Neural progenitor cell (in vitro differentiated cells): ENCODE measurements at places on chromosomes 6 and 20. TPM values are rescaled to one million over a fixed set of nuclear protein-coding genes. Genes with fewer than 3 reads are reported as not detected.
A peak's percentile ranks its signal among the peaks of the same experiment; 100 is the strongest.

DNA sequence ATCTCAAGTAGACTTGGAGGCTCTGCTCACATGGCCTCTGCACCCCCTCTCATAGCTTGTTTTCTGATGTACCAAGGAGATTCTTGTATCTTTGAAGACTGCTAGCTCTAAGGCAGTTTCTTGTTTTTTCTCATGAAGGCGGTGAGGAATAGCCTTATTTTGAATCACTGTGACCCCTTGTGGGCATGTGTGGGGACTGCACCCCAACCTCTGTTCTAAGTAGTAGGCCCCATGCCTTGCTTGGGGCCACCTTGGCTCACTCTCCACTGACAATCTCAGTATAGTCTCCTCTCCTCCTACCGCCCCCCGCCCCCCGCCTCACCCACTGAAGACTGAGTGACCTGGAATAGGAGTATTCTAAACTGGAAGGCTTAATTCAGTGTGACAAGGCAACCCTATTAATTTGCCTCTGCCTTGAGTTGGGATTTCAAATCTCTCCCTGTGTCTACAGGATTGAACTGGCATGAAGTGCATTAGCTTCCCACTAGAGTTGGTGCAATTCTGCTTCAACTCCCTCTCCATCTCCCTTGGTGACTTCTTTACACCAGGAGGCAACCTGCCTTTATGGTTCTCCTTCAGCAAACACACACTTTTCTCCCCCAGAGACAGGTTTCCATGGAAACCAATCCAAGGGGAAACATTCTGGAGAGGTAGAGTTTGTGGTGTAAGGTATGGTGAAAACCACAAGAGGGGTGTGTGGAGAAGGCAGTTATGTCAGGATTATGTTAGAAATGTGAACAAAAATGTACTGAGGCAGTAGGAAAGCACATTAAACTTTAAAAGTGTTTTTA is 75.4 kb upstream of the ECI2 start:
- peak; percentile 70 for DNase-seq

- no peak for DNase-seq
These were observed 7.9 kb downstream of the SNX14 start for GRCh38 chr6:85585741-85586140.

- DNase-seq = no peak
These were observed 116.7 kb downstream of the SOX4 start for GRCh38 chr6:21710216-21710615.

- no peak for DNase-seq
These were observed 56.4 kb upstream of the MTRF1L start for GRCh38 chr6:153058909-153059308.

- DNase-seq = peak; percentile 59
These were observed 138.7 kb upstream of the BACH2 start for GRCh38 chr6:90435207-90435899.

DNA sequence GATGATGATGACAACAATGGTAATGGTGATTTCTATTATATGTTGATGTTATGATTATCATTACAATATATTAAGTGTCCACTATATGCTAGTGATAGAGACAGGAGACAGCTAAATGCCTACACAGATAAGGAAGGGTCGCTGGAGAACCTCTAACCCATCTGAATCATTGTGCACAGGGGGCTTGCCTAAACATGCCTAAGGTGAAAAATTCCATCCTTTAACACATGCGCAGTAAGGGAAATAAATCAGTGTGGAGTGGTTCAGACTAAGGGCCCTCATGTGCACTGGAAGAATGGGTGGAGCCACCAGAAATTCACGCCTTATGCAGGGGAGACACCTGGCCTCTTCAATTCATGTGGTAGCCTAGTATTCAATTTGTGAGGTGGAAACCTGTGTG is 120.4 kb downstream of the TPBG start:
- no peak for DNase-seq

DNA sequence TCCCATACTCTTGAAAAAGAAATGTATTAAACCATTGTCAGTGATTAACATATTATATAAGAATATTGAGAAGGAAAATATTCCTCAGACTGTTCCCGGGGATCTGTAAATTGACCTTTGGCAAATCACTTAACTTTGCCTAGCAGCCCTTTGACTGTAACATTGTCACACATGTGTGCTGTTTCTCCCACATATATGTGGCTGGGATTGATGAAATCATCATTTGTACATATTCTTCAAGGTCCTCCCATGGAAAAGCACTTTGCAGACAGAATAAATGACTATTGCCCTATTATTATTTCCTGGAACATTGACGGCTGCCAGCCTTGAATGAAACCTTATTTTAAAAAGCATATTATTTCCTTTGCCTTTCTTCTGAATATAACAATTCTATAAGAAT is 36.4 kb upstream of the TRERF1 start:
- no peak for DNase-seq

DNA sequence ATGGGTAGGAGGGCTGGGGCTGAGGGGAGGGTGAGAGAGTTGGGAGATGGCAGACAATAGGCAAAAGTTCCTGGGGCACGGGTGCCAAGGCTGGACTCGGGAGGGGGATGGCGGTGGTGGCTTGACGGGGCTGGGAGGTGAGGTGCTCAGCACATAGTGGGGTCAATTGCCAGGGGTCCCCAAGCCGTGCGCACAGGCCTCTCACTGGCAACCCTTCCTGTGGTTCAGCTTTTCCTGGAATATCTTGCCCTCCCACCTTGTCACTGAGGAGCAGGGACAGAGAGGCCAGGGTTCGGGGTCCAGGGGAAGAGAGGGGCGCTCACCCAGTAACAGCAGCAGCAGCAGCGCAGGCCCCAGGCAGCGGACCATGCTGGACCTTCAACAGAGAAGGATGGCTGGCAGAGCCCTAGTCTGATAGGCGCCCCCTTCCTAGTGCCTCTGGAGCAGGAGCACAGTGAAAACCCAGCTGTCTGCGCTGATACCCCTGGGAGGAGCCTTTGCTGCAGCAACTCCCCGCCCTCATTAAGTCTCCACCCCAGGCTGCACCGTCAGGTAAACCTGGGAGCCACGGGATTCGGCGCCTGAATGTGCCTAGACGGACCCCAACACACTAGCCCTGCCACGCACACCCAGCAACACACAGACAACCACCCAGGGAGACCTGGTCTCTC is at the start of gene GFRA4:
TSS of gene GFRA4 (minus strand) at position 369 of the 671 bp plus-strand sequence. CDS start at position 369, 0 bp downstream.
- peak; percentile 51 for DNase-seq

DNA sequence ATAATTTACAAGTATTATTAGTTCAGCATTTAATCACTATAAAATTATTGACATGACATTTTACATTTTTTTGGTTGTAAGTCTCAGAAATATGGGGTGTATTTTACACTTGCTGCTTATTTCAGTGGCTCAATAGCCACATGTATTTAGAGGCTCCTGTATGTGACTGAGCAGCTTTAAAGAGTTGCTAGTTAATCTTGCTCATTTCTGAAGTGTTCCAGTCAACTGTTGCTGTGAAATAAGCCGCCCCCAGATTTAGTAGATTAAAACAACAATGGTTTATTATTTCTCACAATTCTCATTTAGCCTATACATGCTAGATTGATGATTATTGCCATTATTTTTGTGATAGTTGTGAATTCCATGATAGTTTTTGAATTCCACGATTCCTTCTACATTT is 23.0 kb downstream of the CD109 start:
- no peak for DNase-seq

- DNase-seq = no peak
These were observed 131.8 kb downstream of the CLVS2 start for GRCh38 chr6:123127807-123128206.

DNA sequence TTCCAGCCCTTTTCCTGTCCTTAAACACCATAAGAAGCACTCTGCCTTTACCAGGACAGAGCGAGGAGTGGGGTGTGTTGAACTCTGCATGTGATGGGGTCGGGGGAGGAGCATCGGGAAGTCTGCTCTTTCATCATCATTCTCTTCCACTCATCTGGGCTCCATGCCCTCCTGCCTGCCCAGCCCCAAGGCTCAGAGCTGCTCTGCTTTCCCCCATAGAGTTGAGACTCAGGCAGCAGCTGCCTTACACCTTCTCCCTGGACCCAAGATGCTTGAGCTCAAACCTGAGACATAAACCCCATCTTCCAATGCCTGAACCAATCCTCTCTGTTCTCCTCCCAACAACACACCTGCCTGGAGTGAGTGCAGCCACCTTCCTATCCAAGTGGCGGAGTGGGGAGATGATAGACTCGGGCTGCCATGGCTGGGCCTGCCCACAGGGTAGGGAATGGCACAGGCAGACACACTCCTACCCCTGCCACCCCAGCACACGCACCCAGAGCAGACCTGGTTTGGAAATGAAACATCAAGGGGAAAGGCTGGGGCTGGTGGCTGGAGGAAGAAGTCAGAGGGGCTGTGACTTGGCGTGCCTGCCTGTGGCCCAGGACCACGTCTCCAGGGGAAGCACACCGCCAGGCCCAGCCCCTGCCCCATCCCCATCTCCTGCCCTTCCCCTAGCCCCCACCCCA is 28.4 kb downstream of the TFEB start:
- no peak for DNase-seq

DNA sequence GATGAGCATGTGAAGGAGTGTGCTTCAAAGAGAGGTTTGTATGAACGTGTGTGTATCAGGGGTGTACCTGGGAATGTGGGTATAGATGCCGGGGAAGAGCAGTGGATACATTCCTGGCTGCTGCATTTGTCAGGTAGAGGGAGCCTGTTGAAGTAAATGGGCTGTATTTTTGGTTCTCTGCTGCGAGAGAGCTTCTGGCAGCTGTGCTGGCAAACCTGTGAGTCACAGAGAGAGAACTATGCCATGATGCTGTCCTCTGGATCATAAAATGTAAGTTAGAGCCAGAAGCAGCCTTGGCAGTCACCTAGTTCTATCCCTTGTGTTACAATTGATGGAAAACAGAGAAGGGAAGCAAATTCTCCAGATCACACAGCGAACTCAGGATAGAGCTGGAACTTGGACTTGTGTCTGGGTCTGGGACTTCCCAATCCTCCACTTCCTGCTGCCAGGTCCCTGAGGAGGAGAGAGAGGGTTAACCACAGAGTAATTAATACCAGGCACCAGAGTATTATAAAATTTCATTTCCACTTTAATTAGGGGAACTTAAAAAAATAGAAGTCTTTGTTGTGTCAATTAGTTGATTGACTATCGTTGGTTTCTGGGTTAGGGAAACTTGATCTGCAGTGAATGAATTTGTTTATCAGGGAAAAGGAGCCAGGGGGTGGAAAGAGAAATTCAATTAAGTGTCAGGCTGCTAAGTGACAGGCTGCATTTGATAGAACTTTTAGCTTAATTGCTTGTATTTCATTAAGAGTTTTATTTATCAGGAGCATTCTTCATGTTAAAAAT is 41.1 kb upstream of the GTSF1L start:
- no peak for DNase-seq

- DNase-seq = no peak
These were observed 53.8 kb upstream of the NRSN1 start for GRCh38 chr6:24072038-24072746.

DNA sequence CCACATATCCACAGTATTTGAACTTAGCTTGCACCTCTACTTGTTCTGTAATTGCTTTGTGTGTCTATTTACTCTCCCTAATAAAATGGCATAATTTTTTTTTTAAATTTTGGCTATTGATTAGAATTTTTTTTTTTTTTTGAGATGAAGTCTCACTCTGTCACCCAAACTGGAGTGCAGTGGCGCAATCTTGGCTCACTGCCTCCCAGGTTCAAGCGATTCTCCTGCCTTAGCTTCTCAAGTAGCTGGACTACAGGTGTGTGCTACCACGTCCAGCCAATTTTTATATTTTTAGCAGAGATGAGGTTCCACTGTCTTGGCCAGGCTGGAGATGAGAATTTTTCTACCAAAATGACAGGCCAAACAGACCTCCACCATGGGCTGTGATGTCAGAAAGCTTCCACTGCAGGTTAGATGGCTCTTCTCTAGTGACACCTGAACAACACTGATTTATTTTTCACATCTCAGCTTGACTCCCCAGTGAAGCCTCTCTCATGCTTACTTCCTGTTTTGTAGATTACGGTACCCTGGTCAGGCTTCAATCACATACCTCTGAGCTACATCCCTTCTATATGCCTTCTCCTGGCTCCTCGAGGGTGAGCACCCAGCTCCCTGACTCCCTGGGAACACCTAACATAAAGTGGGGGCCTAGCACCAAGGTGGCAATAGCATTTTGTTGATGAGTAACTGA is 112.8 kb downstream of the ARHGAP18 start:
- DNase-seq = no peak

GRCh38 chr6:27894839-27895762 is 17.1 kb downstream of the OR2B2 start:
- peak; percentile 79 for DNase-seq

GRCh38 chr6:158715330-158716311 is 65.8 kb downstream of the SYTL3 start:
- DNase-seq = no peak

DNA sequence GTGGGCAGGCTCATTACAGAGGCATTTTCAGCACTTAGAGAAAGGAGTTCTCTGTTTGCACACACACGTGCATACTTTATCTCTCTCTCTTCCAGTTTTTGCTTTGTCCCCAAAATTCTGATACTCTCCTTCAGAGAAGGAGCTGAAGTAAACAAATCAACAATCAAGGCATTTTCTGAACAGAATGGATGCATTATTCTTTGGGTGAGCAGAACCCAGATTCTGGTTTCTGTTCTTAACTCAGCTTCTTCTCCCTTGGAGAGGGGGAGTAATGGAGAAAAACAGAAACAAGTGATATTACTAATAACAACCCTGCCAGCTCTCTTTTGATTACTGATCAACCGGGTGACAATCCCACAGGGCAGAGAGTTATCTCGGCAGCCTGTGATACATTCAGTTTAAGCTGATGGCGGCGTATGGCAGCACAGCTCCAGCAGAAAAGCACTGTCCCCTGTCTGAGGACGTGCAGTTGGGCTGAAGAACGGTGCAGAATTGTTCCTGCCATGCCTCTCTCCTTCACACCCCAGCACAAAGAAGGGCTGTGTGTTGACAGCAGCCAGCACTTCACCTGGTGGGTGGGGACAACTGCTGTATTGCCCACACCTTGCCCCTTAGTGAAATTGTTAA is 47.3 kb upstream of the SASH1 start:
- peak; percentile 7 for DNase-seq

DNA sequence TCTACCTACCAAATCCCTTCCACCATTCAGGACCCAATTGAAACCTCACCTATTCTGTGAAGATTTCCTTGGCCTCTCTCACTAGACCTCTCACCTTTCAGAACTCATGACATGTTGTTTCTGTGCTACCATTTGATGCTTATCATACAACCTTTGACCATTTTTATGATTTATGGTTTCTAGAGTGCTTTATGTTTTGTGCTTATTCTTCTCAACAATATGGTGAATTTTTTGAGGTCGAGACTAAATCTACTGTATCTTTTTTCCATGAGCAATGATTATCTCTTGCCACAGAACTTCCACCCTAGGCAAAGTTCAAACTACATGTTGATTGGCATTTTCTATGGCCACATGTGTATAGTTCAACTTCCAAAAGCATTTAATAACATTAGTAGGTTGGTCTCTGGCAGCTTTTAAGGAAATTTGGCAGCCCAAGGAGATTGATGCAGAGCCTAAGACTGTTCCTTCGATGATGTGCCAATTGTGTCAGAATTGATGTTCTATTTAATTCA is 84.9 kb downstream of the OLIG3 start:
- DNase-seq = no peak

PHACTR3 gene
- 0.22 and 1.4 TPM in 2 replicates for total RNA-seq

GJA10 gene
- total RNA-seq = 0.37 TPM in 1 of 2 replicates, not detected in the other

TINAG gene
- not detected in 2 replicates for total RNA-seq

PMEPA1 gene
- 0.03 and 1.7 TPM in 2 replicates for total RNA-seq

CST1 gene
- not detected in 2 replicates for total RNA-seq

TMEM14C gene
- total RNA-seq = 199 and 315 TPM in 2 replicates

CYP21A2 gene
- 0.09 TPM in 1 of 2 replicates, not detected in the other for total RNA-seq

SLC35D3 gene
- 0.58 TPM in 1 of 2 replicates, not detected in the other for total RNA-seq

FHL5 gene
- total RNA-seq = not detected in 2 replicates
